ENCODE measurements at places on chromosomes 3 and 15.

DNA sequence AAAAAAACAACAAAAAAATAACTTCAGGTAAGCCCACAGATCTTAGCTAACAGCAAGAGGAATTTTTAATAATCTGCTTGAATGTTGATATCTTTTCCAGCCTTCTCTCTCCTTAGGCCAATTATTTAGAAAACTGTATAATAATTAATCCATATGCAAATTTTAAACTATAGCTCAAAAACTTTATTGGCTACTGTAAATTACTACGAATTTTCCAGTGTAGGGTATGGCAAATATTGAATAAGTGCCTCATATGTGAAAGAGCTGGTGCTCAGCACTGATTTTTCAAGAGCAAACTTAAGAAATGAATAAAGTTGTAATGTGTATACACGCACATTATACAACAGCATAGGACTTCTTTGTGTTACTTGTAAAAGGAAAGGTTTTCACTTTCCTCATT, 123.0 kb downstream of the TFDP2 start:
- no peak for DNase-seq

DNA sequence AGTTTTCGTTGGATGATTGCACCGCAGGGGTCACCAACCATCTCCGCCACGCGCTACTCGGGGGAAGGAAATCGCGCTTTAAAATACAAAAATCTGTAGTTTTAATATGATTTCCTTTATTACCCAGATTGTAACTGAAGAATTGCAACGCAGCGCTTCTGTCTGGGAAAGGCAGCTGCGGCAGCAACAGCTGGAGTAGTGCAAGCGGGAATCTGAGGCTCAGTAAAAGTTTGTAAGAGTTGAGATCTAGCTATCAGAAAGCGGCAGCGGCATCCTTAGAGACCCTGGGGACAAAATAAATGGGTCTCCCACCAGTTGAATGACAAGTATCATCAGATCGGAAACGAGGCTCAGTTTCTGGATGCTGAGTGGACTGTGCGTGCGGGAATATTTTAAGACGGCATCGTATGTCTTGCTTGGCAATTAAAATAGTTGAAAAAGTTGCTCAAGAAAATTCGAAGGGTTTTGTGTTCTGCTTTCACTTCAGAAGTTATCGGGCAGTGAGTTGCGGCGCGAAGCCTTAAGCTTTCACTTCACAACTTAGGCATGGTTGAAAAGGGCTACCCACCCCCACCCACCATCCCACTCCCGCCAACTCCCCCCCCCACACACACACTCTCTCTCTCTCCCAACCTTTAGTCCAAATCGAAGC, 2.7 kb downstream of the MECOM start:
- peak; percentile 8 for DNase-seq

DNA sequence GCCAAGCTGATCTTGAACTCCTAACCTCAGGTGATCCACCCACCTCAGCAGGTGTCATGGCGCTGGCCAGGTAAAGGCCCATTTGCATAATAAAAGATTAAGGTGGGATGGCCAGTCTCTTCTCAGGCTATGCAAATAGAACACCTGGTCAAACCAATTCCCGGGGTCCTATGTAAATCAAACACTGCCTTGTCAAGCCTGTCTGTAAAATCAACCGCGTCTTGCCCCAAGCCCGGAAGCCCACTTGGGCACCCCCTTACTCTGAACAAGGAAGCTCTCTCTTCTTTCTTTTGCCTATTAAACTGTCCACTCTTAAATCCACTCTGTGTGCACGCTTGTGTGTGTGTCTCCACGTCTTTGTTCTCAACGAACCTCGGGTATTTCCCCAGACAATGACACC, 13.0 kb upstream of the POC1A start:
- DNase-seq = no peak

GRCh38 chr3:169699070-169699469, 35.6 kb upstream of the MECOM start:
- DNase-seq = no peak

GRCh38 chr3:145094355-145094941, 1066.5 kb downstream of the PLOD2 start:
- no peak for DNase-seq

- DNase-seq = no peak
These were observed 1037.5 kb downstream of the NAALADL2 start for GRCh38 chr3:175896655-175897054.

DNA sequence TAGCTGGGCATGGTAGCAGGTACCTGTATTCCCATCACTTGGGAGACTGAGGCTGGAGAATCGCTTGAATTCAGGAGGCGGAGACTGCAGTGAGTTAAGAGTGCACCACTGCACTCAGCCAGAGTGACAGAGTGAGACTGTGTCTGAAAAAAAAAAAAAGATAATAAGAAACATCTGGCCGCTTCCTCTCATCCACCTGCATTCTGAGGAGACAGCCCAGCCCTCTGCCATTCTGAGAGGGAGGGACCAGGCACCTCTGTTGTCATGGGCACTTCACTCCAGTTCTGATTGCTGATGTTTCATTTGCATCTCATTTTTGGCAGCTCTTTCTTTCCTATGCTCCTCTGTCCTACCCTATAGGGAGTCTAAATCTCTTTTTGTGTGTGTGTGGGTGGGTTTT, 36.4 kb upstream of the GSK3B start:
- DNase-seq = no peak

DNA sequence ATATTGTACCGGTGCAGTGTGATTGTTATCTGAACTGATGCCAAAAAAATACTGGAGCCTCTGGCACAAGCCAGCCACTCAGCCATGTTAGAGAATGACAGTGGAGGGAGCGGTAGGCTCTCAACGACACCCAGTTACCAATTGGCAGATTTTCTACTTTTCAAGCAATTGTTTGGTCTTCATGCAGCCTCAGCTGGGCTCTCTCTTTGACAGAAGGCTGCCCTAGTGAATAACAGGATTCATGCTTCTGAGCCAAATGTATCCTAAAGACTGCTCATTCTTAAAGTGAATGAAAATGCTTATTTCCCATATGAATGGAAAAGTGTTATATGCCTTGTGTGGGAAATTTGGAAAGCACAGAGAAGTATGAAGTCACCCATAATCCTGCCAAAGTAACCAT, 261.2 kb upstream of the TRIM42 start:
- DNase-seq = no peak

DNA sequence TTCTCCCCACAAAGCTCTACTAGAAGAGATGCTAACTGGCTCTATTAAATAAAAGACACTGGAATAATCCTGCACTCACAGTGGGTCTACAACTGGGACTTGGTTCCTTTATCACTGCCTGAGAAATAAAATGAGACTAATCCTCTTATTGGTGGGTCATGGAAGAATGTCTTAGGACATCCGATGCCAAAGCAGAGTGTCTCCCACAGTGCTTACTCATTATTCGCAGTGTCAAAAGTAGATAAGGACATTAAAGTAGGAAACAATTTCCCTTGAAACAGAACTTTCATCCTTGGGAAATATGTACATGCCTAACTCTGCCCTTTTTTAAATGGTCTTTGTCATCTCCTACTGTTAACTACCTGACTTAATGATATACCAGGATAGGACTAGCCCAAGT, 71.5 kb downstream of the GSK3B start:
- no peak for DNase-seq

DNA sequence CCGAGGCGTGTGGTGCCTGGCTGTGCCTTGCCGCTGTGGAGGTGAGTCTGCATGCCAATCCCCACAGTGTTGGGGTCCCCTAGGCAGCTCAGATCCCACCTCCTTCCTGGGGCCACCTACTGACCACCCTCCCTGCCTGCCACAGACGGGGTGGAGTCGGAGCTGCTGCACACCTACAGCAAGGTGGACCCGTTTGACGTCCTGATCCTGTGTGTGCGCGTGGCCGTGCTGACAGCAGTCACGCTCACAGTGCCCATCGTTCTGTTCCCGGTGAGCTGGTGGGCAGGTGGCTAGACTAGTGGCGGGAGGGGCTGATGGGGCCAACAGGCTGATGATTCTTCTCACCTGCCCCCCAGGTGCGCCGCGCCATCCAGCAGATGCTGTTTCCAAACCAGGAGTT, 13.4 kb downstream of the SLC38A3 start:
- no peak for DNase-seq

- DNase-seq = no peak
These were observed 188.0 kb downstream of the SOX2 start for GRCh38 chr3:181899702-181900101.

DNA sequence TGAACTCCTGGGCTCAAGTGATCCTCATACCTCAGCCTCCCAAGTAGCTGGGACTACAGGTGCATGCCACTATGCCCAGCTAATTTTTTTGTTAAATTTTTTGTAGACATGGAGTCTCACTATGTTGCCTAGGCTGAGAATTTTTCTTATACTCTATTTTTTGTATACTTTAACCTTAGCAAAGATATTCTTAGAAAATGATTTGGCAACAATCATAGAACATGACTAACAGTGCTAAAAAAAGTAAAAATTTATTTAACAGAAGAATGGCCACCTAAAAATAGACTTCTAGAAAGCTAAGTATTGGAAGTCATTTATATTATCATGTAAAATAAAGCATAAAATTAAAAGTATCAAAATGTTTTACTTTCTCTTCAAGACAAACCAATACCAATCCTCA, 322.3 kb downstream of the PLCL2 start:
- DNase-seq = no peak

GRCh38 chr3:36380221-36381031, at the start of gene STAC:
TSS of gene STAC (plus strand) at chr3:36380504. CDS start at chr3:36380644, 140 bp downstream.
- peak; percentile 24 for DNase-seq

DNA sequence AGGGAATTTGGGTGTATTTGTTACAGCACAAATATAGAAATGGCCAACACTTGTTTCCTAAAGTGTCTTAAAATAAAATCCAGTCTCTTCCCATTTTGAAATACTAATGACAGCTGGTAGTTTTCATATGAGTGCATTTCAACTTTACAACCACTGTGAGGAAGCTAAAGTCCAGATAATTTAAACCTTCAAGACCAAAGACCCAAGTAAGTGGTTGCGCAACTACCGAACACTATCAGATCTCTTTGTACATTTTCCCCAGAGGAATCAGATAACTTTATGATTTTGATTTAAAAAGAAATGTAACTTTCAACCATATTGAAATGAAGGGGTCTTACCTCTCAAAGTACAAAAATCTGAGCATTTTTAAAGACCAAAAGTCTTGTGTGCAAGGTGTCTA, 14.3 kb downstream of the BCL2L10 start:
- DNase-seq = no peak

DNA sequence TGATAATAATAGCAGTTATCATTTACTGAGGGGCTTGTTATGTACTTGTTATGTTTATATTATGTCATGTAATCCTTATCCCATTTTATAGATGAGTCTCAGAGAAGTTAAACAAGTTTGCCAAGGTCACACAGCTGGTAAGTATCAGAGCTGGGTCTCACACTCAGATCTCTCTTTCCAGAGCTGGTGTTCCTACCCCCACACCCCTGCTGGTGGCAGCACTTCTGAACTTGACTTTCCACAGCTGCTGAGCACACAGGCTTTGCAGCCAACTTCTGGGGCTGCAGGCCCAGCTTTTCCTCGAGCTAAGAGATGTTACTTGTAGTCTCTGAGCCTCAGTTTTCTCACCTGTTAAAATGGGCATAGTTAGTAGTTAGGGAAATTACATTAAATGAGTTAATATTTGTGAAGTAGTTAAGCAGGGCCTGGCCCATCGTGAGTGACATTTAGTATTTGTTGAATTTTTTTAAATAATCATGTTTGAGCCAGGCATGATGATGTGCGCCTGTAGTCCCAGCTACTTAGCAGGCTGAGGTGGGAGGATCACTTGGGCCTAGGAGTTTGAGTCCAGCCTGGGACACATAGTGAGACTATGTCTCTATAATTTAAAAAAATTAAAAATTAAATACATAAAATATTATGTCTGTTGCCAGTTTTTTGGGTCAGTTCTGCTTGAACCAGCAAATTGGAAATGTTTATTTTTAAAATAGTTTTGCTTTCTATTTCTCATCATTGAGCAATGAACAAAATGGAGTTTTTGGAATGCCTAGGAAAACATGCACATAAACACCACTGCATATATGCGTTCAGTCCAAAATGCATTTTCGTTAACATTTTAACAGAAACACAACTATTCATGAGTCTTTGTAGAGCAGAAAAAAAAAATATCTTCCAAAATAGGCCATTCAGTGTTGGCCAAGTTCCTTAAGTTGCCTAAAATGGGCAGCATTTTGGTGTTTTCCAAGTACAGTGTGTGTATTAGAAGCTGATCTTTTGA, 87.3 kb downstream of the SMAD6 start:
- peak; percentile 8 for DNase-seq

GRCh38 chr15:74825866-74826265, 561 bp upstream of the CPLX3 start:
- no peak for DNase-seq

- DNase-seq = no peak
These were observed 315.6 kb upstream of the THBS1 start for GRCh38 chr15:39265261-39265660.

- no peak for DNase-seq
These were observed 2.1 kb downstream of the RFX7 start for GRCh38 chr15:56241374-56242105.

DNA sequence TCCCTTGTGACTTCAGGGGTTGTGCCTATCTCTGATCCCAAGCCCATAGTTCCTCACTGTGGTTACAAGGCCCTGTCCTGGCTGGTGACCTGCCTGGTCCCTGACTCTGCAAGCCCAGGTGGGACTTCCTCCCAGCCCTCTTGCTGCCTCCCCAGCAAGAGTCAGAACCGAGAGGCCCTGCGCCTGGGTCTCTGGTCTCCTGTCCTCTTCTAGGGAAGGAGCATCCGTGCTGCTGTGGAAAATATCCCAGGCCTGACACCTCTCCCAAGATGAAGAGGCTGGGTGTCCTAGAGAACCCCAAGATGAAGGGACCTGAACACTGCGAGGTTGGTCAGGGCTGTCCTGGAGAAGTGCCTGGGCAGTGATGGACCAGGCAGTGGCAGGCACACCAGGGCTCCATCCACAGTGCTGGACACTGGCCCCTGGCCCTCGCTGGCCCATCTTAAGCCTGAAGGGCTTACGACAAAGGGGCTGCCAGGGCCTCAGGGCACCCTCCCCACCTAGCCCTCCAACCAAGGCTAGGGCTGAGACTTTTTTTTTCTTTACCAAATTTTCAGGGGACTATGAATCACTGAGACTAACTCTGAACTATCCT, 32.7 kb downstream of the PTH1R start:
- no peak for DNase-seq

- DNase-seq = no peak
These were observed 46.7 kb downstream of the SV2B start for GRCh38 chr15:91146728-91147127.

- no peak for DNase-seq
These were observed 141.7 kb downstream of the TIGIT start for GRCh38 chr3:114435386-114436115.

- DNase-seq = peak; percentile 5
These were observed 104.2 kb downstream of the AGBL1 start for GRCh38 chr15:86183596-86184491.

GRCh38 chr3:120081719-120082118, 12.5 kb downstream of the GSK3B start:
- DNase-seq = no peak

DNA sequence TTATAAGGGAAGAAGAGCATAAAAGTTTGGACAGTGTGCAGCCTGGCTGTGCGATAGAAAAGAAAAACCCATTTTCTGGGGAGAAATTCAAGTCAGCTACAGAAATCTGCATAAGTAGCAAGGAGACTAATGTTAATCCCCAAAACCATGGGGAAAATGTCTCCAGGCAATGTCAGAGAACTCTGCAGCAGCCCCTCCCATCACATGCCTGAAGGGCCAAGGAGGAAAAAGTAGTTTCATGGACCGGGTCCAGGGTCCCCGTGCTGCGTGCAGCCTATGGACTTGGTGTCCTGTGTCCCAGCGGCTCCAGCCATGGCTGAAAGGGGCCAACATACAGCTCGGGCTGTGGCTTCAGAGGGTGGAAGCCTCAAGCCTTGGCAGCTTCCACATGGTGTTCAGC, 28.3 kb upstream of the COLQ start:
- DNase-seq = no peak

Data from stimulated activated naive CD8-positive, alpha-beta T cell treated with anti-CD3 and anti-CD28 coated beads, Interleukin-15, Interleukin-2, amounts not matched to agents 100 U/mL and 50 U/mL, for 24 hours (primary cell).